PC-9 (cell line): ENCODE measurements at places on chromosomes 3 and 15.

- DNase-seq: no peak
- no peaks in the 10 kb centered on the region for H3K36me3 ChIP-seq
- H3K27me3 ChIP-seq: no peaks in the 10 kb centered on the region
Observed at GRCh38 chr3:41893977-41894376, 67.9 kb downstream of the ULK4 start.

DNA sequence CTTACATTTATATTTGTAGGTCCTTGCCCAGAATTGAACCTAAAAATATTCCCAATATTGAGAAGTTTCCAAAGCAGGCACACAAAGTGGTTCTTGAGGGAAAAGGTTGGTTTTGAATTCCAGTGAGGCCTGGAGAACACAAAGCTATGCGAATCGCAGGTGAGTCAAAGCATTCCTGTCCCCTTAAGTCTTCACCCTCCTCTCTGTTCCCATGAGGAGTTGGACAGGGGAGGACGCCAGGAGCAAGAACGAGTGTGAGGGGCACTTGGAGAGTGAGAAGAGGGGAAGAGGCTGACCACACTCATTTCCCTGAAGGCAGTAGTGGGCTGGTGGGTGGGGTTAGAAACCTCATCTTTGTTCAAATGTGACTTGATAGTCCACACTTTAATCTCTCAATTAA lies 185.8 kb upstream of the EOMES start:
- DNase-seq: no peak
- H3K4me3 ChIP-seq: no peak overlapping the region
- no peak overlapping the region for H3K27ac ChIP-seq
- no peaks in the 10 kb centered on the region for H3K4me1 ChIP-seq

- no peaks in the 10 kb centered on the region for H3K4me1 ChIP-seq
- no peak overlapping the region for H3K4me3 ChIP-seq
- no peak overlapping the region for H3K27ac ChIP-seq
- H3K27me3 ChIP-seq: peaks cover 39% of the 10 kb centered on the region
- H3K36me3 ChIP-seq: no peaks in the 10 kb centered on the region
Observed at GRCh38 chr15:72961346-72961745, 90.9 kb upstream of the NEO1 start.

- DNase-seq: no peak
- no peaks in the 10 kb centered on the region for H3K36me3 ChIP-seq
- no peaks in the 10 kb centered on the region for H3K4me1 ChIP-seq
- no peak overlapping the region for H3K4me3 ChIP-seq
- no peak overlapping the region for H3K27ac ChIP-seq
Observed at GRCh38 chr15:87712211-87712610, 544.3 kb downstream of the NTRK3 start.

- H3K27ac ChIP-seq: peak overlapping the region; percentile 100
- peak; percentile 18 for DNase-seq
Observed at GRCh38 chr15:58438956-58439355, 7.2 kb downstream of the LIPC start.

DNA sequence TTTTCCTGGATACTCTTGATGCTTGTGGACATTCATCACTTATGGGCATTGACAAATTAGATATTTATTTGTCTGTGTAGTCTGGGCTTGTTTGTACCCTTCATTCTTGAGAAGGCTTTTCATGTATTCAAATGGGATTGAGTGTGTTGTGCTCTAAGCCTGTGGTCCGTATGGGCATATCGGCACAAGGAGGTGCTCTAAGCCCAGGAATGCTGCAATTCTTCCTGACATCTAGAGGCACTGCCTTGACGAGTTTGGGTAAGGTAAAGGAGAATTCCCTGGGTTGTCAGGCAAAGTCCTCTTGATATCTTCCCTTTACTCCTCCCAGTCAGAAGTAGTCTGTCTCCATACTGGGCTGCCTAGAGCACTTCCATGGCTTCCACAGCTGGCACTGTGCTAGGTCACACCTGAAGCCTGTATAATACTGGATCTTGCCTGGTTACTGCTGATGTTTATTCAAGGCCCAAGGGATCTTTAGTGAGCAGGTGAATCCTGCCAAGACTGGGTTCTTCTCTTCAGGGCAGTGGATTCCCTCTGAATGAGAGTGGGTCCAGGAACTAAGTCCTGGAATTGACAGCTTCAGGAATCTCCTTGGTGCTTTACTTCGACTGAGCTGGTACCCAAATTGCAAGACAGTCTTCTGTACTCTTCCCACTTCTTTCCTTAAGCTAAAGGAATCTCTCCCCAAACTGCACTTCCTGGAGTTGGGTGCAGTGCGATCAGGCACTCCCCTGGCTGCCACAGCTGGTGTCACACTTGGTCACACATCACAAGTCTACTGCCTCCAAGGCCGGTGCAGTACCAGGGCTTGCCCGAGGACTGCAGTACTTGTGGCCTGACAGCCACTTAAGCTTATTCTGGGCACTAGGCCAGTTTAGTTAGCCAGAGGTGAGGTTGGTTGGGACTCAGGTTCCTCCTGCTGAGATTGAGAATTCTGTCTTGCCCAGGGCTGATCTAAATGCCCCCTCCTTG lies 46.0 kb downstream of the GALK2 start:
- no peaks in the 10 kb centered on the region for H3K4me1 ChIP-seq
- H3K27ac ChIP-seq: no peak overlapping the region
- H3K4me3 ChIP-seq: no peak overlapping the region
- DNase-seq: peak; percentile 12
- no peaks in the 10 kb centered on the region for H3K27me3 ChIP-seq

GRCh38 chr3:15277861-15278500 lies 54.4 kb downstream of the SH3BP5 start:
- H3K27me3 ChIP-seq: no peaks in the 10 kb centered on the region
- no peak for DNase-seq
- H3K4me3 ChIP-seq: no peak overlapping the region
- H3K27ac ChIP-seq: no peak overlapping the region
- no peaks in the 10 kb centered on the region; the same call in 1 of the 2 replicates for H3K4me1 ChIP-seq
- no peaks in the 10 kb centered on the region for H3K36me3 ChIP-seq

DNA sequence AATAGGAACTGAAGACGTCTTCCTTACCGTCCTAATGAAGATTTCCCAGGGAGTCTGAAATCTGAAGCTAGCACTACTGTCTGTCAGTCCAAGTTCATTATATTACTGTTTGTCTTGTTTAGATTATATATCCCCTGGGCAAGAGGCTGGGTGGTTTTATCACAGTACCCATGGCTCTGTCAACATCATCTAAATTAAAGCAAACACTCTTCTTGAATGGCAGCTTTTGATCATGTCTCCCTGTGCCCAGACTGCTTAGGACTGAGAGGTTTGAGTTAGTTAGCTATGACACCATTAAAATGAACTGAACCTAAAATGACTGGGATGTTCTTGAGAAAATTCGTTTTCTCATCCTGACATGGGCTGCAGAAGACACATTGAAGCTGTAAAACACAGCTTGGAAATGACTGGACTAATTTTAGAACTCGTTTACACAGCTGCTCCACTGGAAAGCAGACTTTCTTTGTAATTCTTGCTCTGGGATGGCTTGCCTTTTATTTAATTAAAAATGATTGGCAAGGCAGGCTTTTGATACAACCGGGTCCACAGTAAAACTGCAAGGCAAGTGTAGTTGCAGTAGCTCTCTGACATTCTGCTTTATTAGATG lies 243.5 kb downstream of the MFSD1 start:
- no peak overlapping the region for H3K4me3 ChIP-seq
- no peak overlapping the region for H3K27ac ChIP-seq
- H3K27me3 ChIP-seq: no peaks in the 10 kb centered on the region
- no peaks in the 10 kb centered on the region for H3K36me3 ChIP-seq
- no peaks in the 10 kb centered on the region for H3K4me1 ChIP-seq
